ENCODE measurements at places on chromosomes 7 and 10.
A peak's percentile ranks its signal among the peaks of the same experiment; 100 is the strongest.

- DNase-seq, result no peak
Observed at GRCh38 chr7:84069033-84069432, 125.6 kb downstream of the SEMA3A start.

DNA sequence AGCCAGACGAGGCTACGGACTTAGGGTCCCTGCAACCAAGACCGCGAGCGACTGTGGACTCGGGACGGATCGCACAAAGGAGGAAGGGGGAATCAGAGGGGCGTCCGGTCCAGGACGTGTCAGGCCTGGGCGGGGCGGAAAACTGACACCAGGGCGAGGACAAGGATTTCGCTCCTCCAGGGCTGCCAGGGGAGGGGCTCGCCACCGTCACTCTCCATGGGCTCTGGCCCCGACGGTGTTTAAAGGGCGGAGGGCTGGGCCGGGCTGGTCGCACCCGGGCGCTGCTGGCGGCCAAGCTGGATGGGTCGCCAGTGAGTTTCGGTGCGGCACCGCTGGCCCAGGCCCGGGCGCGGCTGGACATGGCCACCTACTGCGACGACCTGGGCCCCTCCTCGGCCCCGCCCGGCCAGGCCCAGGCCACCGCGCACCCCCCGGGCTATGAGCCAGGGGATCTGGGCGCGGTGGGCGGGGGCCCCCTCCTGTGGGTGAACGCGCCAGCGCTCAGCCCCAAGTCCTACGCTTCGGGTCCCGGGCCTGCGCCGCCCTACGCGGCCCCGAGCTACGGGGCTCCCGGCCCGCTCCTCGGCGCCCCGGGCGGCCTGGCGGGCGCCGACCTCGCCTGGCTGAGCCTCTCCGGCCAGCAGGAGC is at the start of gene FOXI2:
FOXI2 (plus strand) TSS at position 271 of the 648 bp plus-strand sequence; CDS start at position 360, 89 bp downstream.
- DNase-seq, result no peak

DNA sequence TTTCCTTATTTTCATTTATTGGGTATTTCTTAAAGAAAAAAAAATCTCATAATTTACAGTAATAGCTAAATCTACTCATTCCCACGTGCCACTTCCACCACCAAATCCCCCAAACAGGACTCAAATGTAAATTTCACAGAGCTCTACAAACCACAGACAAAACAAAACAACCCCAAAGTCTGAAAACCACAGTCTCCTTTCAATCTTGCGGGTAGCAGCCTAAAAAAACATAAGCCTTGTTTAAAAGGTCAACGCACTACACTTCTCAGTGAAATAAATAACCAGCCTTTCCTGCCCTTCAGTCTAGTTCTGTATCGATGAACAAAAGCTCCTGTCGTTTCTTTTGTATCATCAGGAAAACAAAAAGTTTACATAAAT is 121.8 kb upstream of the AFAP1L2 start:
- no peak for DNase-seq

GRCh38 chr10:108957681-108958080 is 965.6 kb downstream of the XPNPEP1 start:
- DNase-seq, result no peak

GRCh38 chr7:131087756-131088658 is 239.7 kb upstream of the MKLN1 start:
- DNase-seq, result no peak

DNA sequence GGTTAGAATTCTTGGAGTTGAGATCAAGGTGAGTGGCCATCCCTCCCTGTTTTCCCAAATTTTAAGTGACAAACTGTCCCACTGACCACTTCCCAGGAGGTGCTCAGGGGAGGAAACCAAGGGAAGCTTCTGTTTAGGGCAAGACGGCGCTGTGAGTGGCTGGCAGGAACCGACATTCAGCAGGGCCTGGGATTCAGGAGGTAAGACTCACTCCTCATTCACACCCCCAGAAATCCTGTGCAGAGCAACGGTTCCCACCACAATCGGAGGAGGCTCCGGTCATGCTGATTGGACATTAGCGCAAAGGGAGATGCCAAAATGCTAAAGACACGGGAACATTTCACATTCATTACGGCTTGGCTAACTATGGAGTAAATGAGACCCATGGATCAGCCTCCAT is 200.9 kb downstream of the GRID1 start:
- DNase-seq, result no peak

DNA sequence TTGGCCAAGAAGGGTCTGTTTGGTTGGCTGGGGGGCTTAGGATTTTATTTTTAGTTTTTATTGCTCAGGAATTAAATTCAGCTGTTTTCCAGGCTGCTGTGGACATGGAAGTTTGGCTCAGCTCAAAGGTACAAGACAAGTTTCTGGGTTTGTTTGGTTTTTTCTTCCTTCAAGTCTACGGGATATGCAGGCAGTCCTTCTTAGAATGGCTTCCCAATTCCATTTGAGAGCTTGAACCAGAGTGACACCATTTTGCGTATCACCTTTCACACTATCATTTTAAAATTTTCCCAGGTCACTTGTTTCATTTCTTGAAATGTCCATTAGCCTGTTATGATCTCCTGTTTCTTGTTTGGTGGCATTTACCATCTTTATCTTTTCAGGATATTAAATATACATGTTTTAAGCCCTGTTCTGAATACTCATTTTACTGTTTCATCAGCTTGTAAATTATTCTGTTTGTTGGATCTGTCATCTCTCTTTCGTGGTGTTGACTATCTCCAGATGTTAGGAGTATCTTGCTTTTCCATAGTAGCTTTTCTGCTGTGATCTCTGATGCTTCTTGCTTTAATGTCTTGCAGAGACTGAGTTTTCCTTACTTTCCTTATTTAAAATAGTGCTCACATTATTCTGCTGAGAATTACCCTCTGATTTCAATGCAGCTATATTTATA is 9.4 kb upstream of the TMEM168 start:
- DNase-seq, result no peak

- peak; percentile 51 for DNase-seq
Observed at GRCh38 chr10:124697837-124698544, 46.2 kb downstream of the FAM53B start.

- DNase-seq, result no peak
Observed at GRCh38 chr10:71260622-71261325, 48.4 kb downstream of the UNC5B start.

- DNase-seq, result no peak
Observed at GRCh38 chr10:115857856-115858255, 415.1 kb downstream of the GFRA1 start.

DNA sequence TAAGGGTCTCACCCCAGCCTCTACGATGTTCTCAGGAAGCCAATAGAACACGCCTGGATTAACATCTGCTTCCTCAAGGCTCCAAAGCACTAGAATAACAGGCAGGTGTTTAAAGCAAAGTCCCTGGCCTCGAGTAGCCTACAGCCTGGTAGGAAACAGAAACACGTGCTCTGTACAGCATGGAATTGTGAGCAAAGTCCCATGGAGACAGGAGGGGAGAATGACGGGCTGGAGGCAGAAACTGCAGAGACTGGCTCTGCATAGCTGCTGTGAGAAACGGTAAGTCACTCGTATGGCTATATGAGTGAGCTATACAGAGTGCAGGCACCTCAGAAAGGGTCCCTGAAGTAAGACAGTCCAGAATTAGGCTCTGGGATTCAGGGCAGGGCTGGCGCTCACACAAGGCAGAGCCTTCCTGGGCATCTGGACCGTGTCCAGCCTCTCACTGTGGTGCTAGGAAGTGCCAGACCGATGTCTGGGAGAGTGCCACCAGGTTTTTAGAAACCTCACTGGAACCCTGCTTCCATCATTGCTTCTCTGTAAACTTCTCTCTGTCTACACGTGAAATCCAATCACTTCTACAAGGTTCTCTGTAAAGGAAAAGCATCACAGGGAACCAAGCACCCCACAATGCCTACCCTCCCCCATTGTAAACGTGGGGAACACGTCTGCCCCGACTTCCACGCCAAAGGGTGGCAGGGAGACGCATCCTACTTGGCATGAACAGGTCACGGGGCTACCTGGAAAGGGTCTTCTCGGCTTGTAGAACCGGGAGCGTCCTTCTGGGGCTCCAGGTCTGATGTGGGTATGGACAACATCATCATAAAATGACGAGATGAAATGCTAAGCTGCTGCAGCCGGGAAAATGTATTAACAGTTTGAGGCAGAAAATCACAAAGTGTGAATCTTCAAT is 38.8 kb upstream of the SHH start:
- no peak for DNase-seq

GRCh38 chr10:14385596-14386593 is 55.2 kb upstream of the FRMD4A start:
- peak; percentile 58 for DNase-seq

DNA sequence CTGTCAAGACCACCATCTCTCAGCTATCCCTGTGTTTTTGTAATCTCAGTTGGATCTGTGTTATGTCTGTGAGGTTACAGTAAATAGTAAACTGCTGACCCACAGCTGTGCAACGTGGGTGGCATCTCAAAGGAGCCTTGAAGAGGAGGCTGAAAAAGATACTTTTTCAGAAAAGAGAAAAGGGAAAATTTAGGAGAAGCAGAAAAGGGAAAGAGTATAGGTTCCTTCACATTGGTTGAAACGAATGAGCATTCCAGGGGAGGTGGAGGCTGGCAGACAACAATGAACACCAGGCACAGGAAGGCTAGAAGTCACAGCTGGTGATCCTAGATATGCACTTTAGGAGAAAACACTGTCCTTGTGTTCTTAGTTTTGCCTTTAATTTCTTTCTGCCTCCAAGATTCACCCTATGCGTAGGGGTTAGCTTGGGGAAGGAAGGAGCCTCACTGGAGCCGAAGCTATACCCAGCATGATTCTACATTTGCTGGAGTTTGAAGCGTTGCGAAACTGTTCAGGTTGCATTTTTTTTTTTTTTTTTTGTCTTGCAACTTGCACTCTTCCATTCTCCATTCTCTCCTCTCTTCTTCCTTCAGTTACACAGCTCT is 18.3 kb downstream of the CPED1 start:
- DNase-seq, result no peak

DNA sequence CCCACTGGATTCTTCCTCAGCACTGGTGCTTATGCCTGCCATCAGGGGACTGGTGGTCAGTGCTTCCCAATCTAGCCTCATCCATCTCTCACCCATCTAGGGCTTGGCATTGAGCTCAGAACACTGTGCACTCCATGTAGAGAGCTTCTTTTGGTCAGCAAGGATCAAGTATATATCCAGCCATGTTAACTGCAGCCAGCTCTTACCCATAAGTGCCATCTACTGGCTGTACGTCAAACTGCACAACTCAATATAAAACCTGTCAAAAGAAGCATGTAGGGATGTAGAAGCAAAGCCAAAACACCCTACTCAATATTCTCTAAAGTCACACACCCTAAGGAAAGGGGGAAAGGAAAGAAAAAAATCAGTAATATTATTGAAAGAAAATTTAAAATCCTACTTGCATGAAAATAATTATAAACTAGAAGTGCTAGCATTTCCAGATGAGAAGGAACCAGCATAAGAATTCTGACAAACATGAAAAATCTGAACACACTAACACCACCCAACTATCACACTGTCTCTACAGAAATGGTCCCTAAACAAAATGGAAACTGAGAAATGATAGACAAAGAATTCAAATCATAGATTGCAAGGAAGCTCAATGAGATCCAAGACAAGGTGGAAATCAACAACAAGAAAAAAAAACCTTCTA is 531.1 kb upstream of the STEAP1 start:
- DNase-seq, result no peak

GRCh38 chr10:132904814-132905649 is 37.3 kb downstream of the CFAP46 start:
- DNase-seq, result peak; percentile 23

DNA sequence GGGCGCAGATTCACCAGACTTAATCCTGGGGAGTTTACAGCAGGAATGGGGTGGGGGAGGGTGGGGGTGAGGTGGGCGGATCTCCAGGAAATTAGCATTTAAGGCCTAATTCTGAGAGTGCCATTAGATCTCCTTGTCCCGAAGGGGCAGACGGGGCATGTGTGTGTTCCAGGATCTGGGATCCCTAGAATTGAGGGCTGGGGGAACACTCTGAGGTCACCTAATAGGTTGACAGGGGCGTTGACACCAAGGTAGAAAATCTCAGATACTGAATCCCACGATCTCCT is 9.4 kb upstream of the EPHB4 start:
- no peak for DNase-seq

GRCh38 chr7:84394219-84394618 is 199.6 kb upstream of the SEMA3A start:
- no peak for DNase-seq

GRCh38 chr10:45319702-45320101 is 4.3 kb upstream of the OR13A1 start:
- DNase-seq, result no peak

GRCh38 chr10:76218035-76218434 is 786.6 kb downstream of the LRMDA start:
- no peak for DNase-seq

Measured in stimulated activated CD4-positive, alpha-beta T cell treated with anti-CD3 and anti-CD28 coated beads, Interleukin-2, amount 100 ng/mL, for 24 hours (primary cell).